Muscle of leg (tissue), 16 donors: ENCODE measurements at places on chromosomes 3 and 15. TPM values are rescaled to one million over a fixed set of nuclear protein-coding genes. Genes with fewer than 3 reads are reported as not detected.
A peak's percentile ranks its signal among the peaks of the same experiment; 100 is the strongest.

DNA sequence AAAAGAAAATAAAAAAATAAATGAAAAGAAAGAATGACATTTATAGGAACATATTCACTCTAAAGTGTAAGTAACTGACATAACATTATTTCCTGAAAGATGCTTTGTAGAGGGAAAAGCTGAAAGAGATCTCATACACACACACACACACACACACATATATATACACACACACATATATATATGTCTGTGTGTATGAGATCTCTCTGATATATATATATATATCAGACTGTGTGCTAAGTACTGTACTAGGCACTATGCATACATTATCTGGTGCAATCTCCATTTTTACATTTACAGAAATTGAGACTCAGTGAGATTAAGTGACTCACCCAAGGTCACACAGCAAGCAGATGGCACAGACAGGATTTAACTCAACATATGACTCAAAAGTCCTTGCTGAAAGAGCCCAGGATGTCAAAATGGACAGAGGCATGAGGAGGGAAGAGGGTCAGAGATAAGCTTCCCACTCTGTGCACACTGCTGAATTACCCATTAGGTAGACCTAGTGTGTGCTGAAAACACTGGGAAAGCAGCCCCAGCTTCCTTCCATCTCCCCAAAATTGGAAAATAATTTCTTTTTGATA, 15.0 kb downstream of the BHLHE40 start:
- H3K4me1 ChIP-seq: peaks cover 5% of the 10 kb centered on the region
- no peak overlapping the region for H3K4me3 ChIP-seq
- no peak for DNase-seq
- no peak overlapping the region for H3K27ac ChIP-seq
- H3K27me3 ChIP-seq: no peaks in the 10 kb centered on the region

GRCh38 chr3:174767853-174768382, 91.2 kb upstream of the NAALADL2 start:
- no peak overlapping the region for H3K4me3 ChIP-seq
- H3K27me3 ChIP-seq: no peaks in the 10 kb centered on the region
- H3K4me1 ChIP-seq: no peaks in the 10 kb centered on the region
- H3K36me3 ChIP-seq: no peaks in the 10 kb centered on the region
- no peak overlapping the region for H3K27ac ChIP-seq

GRCh38 chr15:51077221-51078153, 17.2 kb downstream of the TNFAIP8L3 start:
- no peaks in the 10 kb centered on the region for H3K36me3 ChIP-seq
- no peaks in the 10 kb centered on the region for H3K27me3 ChIP-seq
- peaks cover 15% of the 10 kb centered on the region for H3K4me1 ChIP-seq
- H3K4me3 ChIP-seq: peak overlapping the region; percentile 37

The POTEB3 gene
- total RNA-seq: not detected

- DNase-seq: no peak
- H3K4me3 ChIP-seq: no peak overlapping the region
- no peak overlapping the region for H3K27ac ChIP-seq
- H3K36me3 ChIP-seq: no peaks in the 10 kb centered on the region
- H3K4me1 ChIP-seq: no peaks in the 10 kb centered on the region
Observed at GRCh38 chr15:37425541-37425940, 325.2 kb upstream of the MEIS2 start.

- no peaks in the 10 kb centered on the region for H3K27me3 ChIP-seq
- H3K36me3 ChIP-seq: no peaks in the 10 kb centered on the region
- H3K4me3 ChIP-seq: no peak overlapping the region
- no peak for DNase-seq
Observed at GRCh38 chr3:152610622-152611021, 224.3 kb upstream of the P2RY1 start.

DNA sequence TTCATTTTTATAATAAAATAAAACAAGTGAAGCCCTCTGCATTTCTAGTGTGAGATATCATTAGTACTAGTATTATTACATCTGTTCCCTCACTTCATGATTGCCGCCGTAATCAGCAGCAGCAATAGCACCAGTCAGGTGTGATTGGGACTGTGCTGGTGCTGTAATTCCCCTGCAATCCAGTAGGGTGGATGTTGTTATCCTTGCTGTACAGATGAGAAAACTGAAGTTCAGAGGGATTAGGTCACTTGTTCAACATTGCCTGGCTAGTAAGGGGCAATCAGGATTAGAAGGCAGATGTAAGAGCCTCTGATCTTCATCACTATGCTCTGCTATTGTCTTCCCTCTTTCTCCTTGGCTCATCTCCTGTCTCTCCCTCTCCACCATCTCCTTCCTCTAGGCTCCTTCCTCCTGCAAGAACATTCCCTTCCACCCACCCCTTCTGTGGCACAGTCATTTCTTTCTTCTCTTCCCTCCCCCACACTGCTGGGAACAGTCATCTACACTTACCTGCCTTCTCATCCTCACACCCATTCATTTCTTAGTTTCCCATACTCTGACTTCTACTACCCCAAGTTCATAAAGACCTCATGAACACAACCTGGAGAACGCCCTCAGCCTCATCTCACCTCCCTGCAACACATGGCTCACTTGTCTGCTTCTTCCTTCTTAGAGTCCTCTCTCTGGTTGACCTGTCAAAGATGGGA, 29.7 kb downstream of the CRYGS start:
- no peak overlapping the region for H3K27ac ChIP-seq
- no peaks in the 10 kb centered on the region for H3K36me3 ChIP-seq
- no peak overlapping the region for H3K4me3 ChIP-seq
- peaks cover 5% of the 10 kb centered on the region for H3K27me3 ChIP-seq

DNA sequence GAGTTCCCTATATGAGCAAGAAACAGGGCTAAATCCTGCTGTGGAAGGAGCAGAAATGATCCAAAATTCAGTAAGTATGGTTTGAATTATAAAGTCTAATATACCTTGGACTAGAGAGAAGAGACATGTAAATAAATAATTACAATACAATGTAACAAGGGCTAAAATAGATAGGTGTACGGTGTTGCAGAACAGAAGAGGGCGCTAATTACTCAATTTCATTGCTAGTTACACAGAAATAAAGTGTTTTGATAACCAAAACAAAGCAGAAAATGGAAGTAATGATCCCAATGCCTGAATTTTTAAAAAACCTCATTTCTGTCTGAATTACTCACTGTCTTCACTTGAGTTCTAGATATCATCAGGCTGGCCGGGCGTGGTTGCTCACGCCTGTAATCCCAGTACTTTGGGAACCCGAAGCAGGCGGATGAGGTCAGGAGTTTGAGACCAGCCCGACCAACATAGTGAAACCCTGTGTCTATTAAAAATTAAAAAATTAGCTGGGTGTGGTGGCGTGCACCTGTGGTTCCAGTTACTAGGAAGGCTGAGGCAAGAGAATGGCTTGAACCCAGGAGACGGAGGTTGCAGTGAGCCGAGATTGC, 8.3 kb upstream of the PLCH1 start:
- no peak for DNase-seq
- no peaks in the 10 kb centered on the region for H3K27me3 ChIP-seq
- no peak overlapping the region for H3K27ac ChIP-seq
- H3K4me1 ChIP-seq: no peaks in the 10 kb centered on the region

The TMA7 gene
- total RNA-seq: 391 TPM

- no peak overlapping the region for H3K4me3 ChIP-seq
- H3K27me3 ChIP-seq: peaks cover 8% of the 10 kb centered on the region
- H3K36me3 ChIP-seq: no peaks in the 10 kb centered on the region
- no peak for DNase-seq
Observed at GRCh38 chr15:69749797-69750196, 297.2 kb downstream of the RPLP1 start.

- H3K4me3 ChIP-seq: no peak overlapping the region
- no peak overlapping the region for H3K27ac ChIP-seq
- no peaks in the 10 kb centered on the region for H3K4me1 ChIP-seq
Observed at GRCh38 chr3:172591125-172591605, 67.9 kb upstream of the TNFSF10 start.

DNA sequence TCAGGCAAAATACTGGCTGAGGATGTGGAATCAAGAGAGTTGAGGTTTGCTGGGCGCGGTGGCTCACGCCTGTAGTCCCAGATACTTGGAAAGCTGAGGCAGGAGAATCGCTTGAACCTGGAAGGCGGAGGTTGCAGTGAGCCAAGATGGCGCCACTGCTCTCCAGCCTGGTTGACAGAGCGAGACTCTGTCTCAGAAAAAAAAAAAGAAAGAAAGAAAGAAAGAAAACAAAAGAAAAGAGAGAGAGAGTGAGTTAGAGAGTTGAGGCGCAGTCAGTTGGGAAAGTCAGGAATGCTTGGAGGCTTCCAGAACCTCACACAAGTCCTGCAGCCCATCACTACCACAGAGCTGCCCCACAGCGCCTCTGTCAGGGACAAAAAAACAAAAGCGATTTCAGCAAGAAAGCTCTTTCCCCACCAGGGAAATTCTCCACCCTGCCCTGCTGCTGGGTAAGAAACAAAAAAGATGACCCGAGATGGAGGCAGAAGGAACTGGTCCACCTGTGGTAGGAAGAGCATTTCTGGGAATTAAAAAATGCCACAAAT, 13.8 kb downstream of the HDC start:
- no peak overlapping the region for H3K4me3 ChIP-seq
- no peaks in the 10 kb centered on the region for H3K36me3 ChIP-seq
- DNase-seq: no peak
- no peak overlapping the region for H3K27ac ChIP-seq

DNA sequence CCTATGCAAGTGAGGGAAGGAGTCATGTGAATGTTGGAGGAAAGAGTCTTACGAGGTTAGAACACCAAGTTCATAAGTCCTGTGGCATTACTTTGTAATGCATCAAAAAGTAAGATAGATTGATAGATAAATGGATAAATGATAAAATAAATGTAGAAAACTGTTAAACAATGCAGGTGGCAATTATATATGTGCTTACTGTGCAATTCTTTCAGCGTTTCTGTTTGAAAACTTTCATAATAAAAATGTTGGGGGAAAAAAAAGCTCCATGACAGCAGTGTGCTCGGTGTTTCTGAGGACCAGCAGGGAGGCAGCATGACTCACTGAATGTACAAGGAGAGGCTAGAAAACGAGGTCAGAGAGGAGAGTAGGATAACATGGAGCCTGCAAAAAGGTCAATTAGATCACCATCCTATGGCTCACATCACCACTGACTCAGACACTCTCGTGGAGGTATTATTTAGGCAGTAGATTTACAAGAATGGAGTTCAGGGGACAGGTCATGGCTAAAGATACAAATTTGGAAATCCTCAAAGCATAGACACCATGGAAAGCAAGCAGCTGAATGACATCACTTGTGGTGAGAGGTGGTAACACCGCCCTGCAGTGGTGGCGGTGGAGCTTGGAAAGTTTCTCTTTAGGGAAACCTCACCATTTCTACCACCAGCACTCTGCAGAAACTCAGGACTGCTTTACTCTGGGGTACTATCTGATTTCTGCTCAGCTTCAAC, 219.8 kb downstream of the CTNNB1 start:
- no peaks in the 10 kb centered on the region for H3K27me3 ChIP-seq
- H3K4me3 ChIP-seq: no peak overlapping the region
- DNase-seq: no peak
- H3K36me3 ChIP-seq: no peaks in the 10 kb centered on the region
- no peaks in the 10 kb centered on the region for H3K4me1 ChIP-seq

GRCh38 chr3:120601554-120601953, 5.4 kb downstream of the NDUFB4 start:
- H3K4me3 ChIP-seq: no peak overlapping the region
- no peaks in the 10 kb centered on the region for H3K4me1 ChIP-seq

GRCh38 chr15:101500865-101501551, 11.5 kb upstream of the PCSK6 start:
- peaks cover 43% of the 10 kb centered on the region for H3K4me1 ChIP-seq
- DNase-seq: no peak
- H3K27ac ChIP-seq: no peak overlapping the region
- H3K27me3 ChIP-seq: peaks cover 23% of the 10 kb centered on the region

- H3K27ac ChIP-seq: no peak overlapping the region
- no peaks in the 10 kb centered on the region for H3K4me1 ChIP-seq
- H3K4me3 ChIP-seq: no peak overlapping the region
- H3K27me3 ChIP-seq: no peaks in the 10 kb centered on the region
- no peaks in the 10 kb centered on the region for H3K36me3 ChIP-seq
- peak; percentile 69 for DNase-seq
Observed at GRCh38 chr3:155651489-155652218, 93.2 kb downstream of the PLCH1 start.

The BAHD1 gene
- total RNA-seq: 12.1 TPM

DNA sequence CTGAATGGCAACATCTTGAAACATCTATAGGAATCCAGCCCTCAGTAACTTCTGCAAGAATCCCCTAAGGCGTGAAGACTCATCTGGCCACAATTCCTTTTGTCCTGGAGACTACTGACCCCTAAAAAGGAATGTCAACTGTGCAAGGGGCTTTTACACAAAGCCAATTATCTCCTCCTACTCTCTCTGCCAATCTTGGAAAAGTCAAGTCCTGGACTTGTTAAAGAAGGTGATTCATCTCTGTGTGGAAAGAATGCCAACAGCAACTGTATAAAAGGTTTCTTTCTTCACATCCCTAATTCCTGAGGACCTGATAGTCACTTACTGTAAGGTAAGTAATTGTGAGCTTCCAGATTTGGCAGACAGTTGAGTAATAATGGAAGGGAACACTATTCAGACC, 22.3 kb downstream of the THRB start:
- no peak overlapping the region for H3K27ac ChIP-seq
- DNase-seq: no peak
- no peaks in the 10 kb centered on the region for H3K4me1 ChIP-seq
- H3K27me3 ChIP-seq: no peaks in the 10 kb centered on the region
- H3K36me3 ChIP-seq: no peaks in the 10 kb centered on the region

- H3K27me3 ChIP-seq: no peaks in the 10 kb centered on the region
- H3K4me3 ChIP-seq: no peak overlapping the region
- no peaks in the 10 kb centered on the region for H3K36me3 ChIP-seq
- no peak overlapping the region for H3K27ac ChIP-seq
- no peak for DNase-seq
Observed at GRCh38 chr3:141326123-141326522, 42.2 kb upstream of the ZBTB38 start.

DNA sequence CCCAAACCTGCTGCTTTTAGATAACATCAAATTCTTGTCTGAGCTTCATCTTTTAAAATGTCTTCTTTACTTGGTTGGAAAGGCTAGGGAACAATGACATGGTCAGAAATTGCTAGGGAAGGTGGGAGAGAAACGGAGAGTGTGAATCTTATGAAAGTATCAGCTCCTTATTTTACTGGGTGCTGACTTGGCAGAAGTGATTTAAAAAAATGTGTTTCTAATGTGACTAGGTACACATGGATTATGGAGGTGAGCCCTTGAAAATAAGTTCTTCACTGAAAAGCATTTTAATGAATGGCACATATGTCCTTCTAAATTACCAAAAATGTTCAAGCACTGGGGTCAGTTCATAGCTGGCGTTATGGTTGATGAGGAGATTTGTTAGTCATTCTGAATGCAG, 54.0 kb upstream of the PPARG start:
- no peak for DNase-seq
- no peaks in the 10 kb centered on the region for H3K36me3 ChIP-seq
- no peak overlapping the region for H3K4me3 ChIP-seq
- H3K27me3 ChIP-seq: no peaks in the 10 kb centered on the region
- H3K4me1 ChIP-seq: no peaks in the 10 kb centered on the region

- no peaks in the 10 kb centered on the region for H3K36me3 ChIP-seq
- H3K4me1 ChIP-seq: no peaks in the 10 kb centered on the region
- H3K4me3 ChIP-seq: no peak overlapping the region
- H3K27me3 ChIP-seq: no peaks in the 10 kb centered on the region
- peak; percentile 93 for DNase-seq
Observed at GRCh38 chr3:130480736-130481135, 36.2 kb upstream of the COL6A6 start.

- DNase-seq: no peak
- H3K36me3 ChIP-seq: no peaks in the 10 kb centered on the region
- H3K4me1 ChIP-seq: no peaks in the 10 kb centered on the region
Observed at GRCh38 chr3:147881933-147882332, 472.8 kb downstream of the ZIC1 start.

- H3K36me3 ChIP-seq: no peaks in the 10 kb centered on the region
- no peak overlapping the region for H3K27ac ChIP-seq
- H3K27me3 ChIP-seq: peaks cover 2% of the 10 kb centered on the region
- no peak overlapping the region for H3K4me3 ChIP-seq
- peaks cover 2% of the 10 kb centered on the region for H3K4me1 ChIP-seq
Observed at GRCh38 chr3:126344380-126345041, 12.7 kb downstream of the KLF15 start.

The GRAMD2A gene
- total RNA-seq: 0.98 TPM

The FBLN2 gene
- total RNA-seq: 46.9 TPM
